ENCODE measurements at places on chromosomes 12 and 14.

- DNase-seq = peak; percentile 56
These were observed 115.2 kb downstream of the KSR2 start for GRCh38 chr12:117853600-117853999.

GRCh38 chr14:92224358-92224954, 98.5 kb upstream of the SLC24A4 start:
- DNase-seq = no peak

GRCh38 chr12:113747017-113747416, 219.1 kb downstream of the RBM19 start:
- DNase-seq = no peak

GRCh38 chr14:52551696-52552062, 626 bp downstream of the TXNDC16 start:
- DNase-seq = peak; percentile 15

GRCh38 chr12:132736378-132736777, 25.3 kb downstream of the ANKLE2 start:
- DNase-seq = no peak

- no peak for DNase-seq
These were observed 27.8 kb downstream of the AACS start for GRCh38 chr12:125092872-125093680.

GRCh38 chr12:76919383-76920171, 40.8 kb upstream of the CSRP2 start:
- peak; percentile 59 for DNase-seq

GRCh38 chr12:1350055-1350933, 244.1 kb downstream of the FBXL14 start:
- DNase-seq = no peak

Measured in SHP77 treated with DMSO at 0.1 percent for 48 hours (cell line).